ENCODE measurements at places on chromosomes 3 and 15.

GRCh38 chr3:13221491-13222061 is 148.3 kb upstream of the IQSEC1 start:
- no peak for DNase-seq

DNA sequence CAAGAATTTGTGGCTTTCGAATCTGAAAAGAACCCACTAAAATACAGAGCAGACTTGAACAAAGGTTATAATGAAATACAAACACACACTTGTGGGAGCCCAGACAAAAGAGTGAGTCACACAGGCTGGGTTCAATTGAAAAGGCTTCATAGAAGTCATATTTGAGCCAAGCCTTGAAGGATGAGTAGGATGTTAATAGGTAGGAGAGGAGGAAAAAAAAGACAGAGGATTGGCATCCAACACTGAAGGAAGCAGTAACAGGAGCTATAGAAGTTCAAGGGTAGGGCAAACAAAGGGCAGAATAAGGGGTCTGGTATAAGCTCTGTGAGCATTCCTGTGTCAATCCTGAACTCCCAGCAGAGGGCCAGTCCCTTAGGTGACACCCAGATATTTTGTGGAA is 325.4 kb downstream of the FOXP1 start:
- DNase-seq: no peak

DNA sequence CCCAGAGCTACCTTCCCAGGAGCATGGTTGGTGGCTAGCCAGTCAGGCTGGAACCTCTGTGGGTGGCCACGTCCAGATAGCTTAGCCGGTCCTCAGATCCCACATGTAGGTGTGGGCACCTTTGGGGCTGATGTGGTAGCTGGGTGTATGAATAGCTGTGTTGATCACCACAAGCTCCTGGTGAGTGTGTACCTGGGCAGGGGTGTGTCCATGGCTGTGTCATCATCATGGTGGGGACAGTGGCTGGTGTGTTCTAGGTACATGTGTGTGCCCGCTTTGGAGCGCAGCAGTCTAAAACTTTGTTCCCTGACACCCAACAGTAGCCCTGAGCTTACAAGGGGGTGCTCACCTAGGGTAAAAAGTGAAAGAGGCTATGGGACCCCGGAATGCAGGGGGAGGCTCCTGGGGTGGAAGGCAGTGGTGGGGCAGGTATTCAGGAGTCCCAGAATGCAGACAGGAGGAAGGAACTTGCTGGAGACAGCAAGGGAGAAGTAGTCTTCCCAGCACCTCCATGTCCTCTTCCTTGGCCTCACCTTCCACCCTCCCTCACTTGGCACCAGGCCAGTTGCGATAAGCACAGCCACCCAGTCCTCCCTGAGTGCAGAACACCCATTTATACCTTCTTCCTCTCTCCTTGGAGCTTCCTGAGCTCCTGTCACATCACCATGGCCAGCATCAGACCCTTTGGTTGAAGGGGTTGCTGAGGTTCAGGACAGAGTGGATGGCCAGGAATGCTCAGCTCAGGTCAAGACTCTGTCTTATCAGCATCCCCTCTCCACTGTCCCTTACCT is 1.2 kb downstream of the CISH start:
- DNase-seq: no peak

DNA sequence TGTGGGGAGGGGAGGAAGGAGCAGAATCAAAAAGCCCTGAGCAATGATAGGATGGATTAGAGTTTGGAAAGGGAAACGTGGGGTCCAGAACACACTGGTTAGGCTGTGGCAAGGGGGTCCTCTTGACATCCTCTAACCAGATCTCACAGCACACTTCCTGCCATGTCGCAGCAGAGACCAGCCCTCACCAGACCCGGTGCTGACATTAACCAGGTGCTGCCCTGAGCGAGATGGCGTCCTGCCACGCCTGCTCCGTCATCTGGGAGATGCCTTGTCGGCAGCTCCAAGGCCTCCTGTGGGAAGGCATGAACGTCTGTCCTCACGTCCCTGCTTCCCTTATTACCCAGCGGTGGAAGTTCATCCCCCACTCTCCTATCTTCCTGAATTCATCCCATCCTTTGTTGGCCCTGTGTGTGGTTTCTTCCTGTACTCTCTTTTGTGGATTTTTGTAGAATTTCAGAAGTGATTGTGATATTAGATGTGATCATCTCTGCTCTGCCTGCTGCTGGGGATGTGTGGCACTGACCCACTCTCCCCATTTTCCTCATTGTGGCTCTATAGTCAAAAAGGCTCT is 29.4 kb upstream of the MYZAP start:
- no peak for DNase-seq

DNA sequence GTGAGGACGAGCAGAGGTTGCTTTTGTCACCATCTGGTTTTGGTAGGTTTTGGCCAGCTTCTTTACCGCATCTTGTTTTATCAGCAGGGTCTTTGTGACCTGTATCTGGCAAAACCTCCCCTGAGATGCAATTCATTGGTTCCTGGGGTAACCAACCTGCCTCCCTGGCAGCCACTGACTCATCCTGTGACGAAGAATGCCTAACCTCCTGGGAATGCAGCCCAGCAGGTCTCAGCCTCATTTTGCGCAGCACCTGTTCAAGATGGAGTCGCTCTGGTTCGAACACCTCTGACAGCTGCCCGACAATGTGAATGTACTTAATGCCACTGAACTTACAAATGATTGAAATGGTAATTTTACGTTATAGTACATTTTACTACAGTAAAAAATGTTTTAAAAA is 6.8 kb upstream of the ADAMTS17 start:
- no peak for DNase-seq

DNA sequence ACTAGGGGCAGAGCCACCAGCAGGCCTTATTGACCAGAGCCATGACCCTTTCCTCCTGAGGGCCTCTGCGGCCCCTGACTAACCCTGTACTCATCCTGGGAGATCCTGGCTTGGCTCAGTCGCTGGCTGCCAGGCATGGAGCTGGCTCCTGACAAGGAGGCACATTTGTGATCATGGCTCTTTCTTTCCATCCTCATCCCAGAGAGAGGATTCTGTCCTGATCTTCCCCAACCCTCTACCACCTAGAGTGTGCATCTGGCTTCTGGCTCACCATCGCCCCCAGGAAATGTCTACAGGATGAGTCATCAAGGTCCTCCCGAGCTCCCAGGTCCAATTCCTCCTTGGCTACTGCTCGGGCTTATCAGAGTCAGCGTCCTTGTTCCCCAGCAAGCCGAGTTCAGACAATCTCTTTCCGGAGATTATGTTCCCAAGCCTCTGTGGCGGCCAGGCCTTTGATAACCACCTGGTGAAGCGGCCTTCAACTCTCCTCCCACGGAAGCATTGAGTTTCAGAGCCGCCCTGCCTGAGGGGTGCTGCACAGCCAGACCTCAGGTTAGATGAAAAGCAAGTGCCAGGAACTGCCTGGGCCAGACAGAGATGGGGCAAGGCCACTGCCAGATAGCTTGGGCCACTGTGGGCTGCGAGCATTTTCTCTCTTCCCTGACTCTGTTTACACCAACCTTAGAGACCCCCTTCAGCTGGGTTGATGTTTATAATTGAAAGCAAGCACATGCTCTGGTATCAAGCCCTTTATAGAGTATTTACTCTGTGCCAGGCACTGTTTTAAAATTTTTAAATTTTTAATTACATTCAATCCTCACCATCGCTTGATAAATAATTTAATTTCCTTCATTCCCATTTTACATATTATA is 44.3 kb upstream of the MRPS22 start:
- DNase-seq: no peak

- DNase-seq: peak; percentile 55
Observed at GRCh38 chr3:14125193-14126016, 553 bp downstream of the TMEM43 start.

DNA sequence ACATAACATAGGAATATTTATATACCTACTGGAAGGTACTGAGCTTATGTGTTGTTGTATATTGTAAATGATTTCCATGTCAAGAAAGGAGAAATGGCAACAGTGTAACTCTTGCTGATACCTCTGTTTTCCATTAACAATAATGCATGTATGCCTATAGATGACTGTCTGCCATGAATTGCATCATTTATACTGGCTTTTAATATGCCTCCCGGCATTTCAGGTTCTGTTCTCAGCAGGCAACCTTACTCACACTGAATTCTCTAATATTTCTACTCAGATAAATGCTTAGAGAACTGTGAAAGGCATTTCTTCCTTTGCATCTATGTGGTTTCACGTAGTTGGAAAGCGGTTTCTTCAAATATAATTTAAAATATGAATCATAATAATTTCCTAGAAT is 41.8 kb downstream of the LEKR1 start:
- DNase-seq: no peak

DNA sequence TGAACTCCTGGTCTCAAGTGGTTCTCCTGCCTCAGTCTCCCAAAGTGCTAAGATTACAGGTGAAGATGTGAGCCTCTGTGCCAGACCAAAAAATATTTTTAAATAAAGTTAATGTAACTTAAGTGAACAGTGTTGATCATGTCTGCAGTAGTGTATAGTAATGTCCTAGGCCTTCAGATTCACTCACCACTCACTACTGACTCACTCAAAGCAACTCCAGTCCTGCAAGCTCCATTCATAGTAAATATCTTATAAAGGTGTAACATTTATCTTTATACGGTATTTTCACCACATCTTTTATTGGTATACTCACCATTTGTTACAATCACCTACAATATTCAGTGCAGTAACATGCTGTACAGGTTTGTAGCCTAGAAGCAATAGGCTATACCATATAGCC is 264.2 kb downstream of the ULK4 start:
- no peak for DNase-seq

- no peak for DNase-seq
Observed at GRCh38 chr3:69527498-69527897, 141.6 kb upstream of the FRMD4B start.

GRCh38 chr3:53422954-53423698 is 71.3 kb upstream of the CACNA1D start:
- no peak for DNase-seq

GRCh38 chr3:184927796-184928315 is 115.9 kb downstream of the VPS8 start:
- no peak for DNase-seq

GRCh38 chr15:100692671-100693070 is 90.3 kb downstream of the ASB7 start:
- no peak for DNase-seq

GRCh38 chr3:117626577-117626976 is 917.0 kb downstream of the TUSC7 start:
- DNase-seq: no peak

GRCh38 chr15:99963976-99964375 is 230.7 kb upstream of the LYSMD4 start:
- DNase-seq: no peak

DNA sequence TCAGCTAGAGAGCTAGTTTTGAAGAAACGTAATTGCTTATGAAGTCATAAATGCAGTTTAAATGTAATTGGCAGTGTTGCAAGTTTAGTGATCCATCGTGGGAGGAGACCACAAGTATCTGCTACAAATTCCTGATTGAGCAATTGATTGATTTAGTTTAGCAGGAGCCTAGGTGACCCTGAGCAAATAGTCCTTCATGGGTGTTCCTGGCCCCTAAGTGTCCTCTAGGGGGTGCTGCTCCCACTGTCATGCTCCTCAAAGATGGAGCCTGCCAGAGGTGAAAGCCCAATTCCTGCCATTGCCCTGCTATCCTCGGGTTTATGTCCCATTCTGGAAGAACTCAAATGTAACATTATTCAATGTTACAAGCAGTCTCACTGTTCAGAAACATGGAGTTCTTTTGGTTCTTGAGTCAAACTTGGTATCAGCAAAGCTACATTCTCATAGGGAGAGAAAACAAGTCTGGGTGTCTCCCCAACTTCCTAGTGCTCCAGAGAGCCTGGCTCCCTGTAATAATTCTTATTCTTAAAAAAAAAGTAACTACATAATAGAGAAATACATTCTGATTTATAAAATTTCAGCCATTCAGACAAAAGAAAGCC is 29.8 kb upstream of the SENP5 start:
- DNase-seq: peak; percentile 74

DNA sequence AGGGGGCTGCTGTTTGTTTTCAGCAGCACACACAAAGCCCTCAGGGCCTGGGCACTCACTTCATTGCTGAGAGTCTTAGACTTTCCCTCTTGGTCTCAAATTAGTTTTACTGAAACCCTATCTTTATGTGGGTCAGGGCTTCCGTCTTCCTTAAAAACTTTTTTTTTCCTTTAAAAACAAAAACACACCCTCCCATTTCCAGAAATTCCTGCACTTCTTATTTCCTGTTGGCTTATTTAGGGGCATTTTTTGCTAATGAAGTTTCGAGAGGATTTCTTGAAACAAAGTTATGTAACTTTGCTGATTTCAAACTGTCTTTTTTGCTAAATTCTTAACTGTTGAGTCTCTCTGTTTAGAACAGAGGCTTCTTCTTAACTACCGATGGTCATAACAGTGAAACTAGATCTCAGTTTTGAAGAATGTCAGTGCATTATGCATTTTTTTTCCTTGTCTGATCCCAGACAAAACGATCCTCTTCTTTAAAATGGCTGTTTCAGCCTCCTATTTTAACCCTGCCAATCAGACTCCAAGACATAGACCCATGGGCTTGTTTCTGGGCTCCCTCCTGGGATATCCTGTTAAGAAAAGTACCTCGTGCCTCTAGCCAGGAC is 23.3 kb downstream of the ANAPC13 start:
- no peak for DNase-seq

DNA sequence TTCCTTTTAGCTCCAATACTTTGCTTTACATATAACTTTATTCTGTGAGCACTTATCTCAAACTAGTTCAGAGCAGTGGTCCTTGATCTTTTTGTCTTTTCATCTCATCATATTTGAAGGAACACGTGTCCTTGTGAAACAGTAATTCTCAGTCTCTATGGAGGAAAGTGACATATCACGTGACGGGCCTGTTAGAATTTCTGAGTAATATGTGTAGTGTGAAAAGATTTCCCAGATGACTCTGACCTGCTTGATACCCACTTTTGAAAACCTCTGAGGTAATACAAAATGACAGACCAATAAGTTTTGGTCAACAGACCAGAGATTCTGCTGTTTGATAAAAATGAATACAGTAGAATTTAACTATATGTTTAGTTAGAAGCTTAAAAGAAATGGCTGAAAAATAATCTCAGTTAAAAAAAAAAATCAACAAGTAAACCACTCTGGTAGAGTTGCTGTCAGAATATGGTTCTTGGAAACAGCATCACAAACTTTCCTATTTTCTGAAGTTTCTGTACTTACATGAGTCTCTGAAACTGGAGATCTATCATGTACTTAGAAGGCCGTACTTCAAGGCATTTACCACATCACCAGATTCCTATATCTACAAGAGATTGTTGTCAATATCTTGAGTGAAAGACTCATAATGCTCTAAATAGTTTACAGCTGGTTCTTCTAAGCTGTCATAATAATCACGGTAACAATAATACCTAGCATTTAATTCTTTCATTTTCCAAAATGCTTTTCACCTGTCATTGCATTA is 590.2 kb upstream of the TBL1XR1 start:
- DNase-seq: no peak

DNA sequence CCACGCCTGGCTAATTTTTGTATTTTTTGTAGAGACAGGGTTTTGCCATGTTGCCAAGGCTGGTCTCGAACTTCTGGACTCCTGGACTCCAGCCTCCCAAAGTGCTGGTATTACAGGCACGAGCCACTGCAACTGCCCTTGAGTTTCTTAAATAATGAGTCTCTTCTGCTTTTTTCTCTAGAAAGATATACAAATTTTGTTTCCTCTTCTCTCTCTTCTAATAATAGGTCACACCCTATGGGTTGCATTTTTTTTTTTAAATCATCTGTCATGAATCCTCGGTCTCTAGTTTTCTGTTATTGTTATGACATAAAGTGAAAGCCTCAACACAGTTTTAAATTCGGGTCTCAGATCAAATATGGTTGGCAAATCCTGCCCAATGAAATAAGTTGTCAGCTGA is 111.2 kb downstream of the IL12A start:
- peak; percentile 4 for DNase-seq

GRCh38 chr15:67701669-67702068 is 123.6 kb upstream of the SKOR1 start:
- DNase-seq: no peak

Measured in NAMALWA (cell line).